ENCODE measurements at places on chromosomes 4 and X.

DNA sequence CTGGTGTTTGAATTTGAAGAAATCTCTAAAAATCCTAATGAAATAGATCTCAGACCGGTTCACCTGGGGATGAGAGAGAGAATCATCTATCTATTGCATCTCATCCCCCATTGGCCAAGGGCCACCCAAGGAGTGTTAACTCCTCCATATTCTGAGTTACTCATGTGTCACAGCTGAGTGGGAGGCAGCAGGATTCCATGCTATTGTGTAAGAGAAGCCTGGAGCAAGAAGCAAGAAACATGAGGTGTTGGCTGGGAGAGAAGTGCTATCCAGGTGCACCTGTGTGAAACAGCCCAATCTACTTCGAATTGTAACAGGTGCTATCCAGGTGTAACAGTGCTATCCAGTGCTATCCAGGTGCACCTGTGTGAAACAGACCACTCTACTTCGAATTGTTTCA lies 150.3 kb upstream of the MAOA start:
- no peak for DNase-seq

- DNase-seq, result no peak
These were observed 82.0 kb downstream of the WWC2 start for GRCh38 chr4:183181081-183181480.

GRCh38 chr4:183758061-183758757 lies 99.1 kb downstream of the TRAPPC11 start:
- no peak for DNase-seq

GRCh38 chr4:45385306-45385705 lies 659.0 kb upstream of the GNPDA2 start:
- no peak for DNase-seq

DNA sequence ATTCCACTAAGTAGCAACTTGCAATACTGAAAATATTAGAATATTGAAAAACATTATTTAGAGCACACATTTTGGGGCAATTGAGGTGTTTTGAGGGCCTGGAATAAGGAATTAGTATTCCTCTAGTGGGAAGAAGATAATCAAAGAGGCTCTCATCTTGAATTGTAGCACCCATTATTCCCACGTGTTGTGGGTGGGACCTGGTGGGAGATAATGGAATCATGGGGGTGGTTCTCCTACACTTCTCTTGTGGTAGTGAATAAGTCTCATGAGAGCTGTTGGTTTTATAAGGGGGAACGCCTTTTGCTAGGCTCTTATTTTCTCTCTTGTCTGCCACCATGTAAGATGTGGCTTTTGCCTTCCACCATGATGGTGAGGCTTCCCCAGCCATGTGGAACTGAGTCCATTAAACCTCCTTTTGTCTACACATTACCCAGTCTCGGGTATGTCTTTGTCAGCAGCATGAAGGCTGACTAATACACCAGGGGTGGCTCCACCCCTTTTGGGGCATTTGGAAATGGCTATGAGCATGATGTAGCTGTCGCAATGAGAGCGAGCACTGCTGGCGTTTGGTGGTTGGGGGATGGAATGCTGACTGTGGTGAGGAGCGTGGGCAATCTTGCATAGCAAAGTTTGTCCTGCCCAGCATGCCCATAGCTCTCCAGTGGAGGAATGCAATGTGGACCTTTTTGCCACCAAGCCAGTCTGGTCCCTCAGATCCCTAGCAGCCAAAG lies 308.2 kb downstream of the FRMPD4 start:
- no peak for DNase-seq

- no peak for DNase-seq
These were observed 22.8 kb downstream of the AGA start for GRCh38 chr4:177419434-177419833.

DNA sequence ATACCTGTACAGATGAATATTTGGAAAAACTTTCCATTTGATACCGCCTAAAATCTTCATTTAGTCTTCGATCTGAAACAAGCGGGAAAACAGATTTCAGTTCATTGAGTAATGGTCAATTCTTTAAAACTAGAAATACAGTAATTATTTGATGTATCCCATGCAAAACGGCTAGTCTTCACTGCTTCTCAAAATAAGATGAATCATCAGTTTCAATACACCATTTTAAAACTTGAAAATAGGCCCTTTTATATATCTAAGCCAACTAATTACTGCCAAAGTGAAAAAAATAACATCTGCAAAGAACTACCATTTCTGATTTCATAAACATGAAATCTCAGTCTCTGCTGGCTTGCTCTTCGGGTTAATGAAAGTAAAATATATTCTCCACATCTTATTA lies 11.0 kb downstream of the SCLT1 start:
- no peak for DNase-seq

GRCh38 chrX:40054793-40055192 lies 43.0 kb downstream of the BCOR start:
- DNase-seq, result no peak

GRCh38 chr4:99186029-99186428 lies 33.0 kb downstream of the ADH6 start:
- DNase-seq, result no peak

GRCh38 chrX:54178100-54178940 lies 4.7 kb downstream of the FAM120C start:
- no peak for DNase-seq

- peak; percentile 3 for DNase-seq
These were observed 457.9 kb downstream of the GPAT3 start for GRCh38 chr4:83993774-83994173.

DNA sequence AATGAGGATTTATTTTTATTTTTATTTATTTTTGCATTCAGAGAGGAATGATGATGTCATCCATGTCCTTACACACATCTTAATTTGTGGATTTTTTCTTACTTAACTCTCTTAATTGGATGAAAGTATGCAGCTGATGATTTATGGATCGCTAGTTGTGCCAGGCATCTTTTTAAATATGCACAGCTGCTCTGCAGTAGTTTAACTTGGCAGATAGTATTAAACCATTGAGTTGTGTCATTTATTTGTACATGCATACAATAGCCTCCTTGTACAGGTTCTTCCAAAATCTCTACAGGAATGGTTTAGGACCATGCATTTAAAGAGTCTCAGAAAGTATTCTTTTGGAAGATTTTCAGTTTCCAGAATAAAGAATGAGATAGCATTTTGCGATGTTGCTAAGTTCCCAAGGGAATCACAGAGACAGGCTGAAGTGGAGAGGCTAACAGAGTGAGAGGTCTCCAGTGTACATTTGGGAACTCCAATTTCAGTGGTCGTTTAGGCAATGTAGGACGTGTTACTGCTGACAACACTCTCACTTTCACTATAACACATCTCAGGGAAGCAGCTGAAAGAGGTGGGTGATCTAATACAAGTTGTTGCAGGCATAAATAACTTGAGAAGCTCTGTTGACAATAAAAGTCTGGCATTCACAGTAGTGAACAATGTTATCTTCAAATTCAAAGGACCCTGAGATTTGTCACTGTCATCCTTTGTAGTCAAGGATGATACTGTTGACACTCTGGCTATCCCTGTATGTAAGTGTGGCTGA lies 49.9 kb upstream of the SCRG1 start:
- peak; percentile 2 for DNase-seq

DNA sequence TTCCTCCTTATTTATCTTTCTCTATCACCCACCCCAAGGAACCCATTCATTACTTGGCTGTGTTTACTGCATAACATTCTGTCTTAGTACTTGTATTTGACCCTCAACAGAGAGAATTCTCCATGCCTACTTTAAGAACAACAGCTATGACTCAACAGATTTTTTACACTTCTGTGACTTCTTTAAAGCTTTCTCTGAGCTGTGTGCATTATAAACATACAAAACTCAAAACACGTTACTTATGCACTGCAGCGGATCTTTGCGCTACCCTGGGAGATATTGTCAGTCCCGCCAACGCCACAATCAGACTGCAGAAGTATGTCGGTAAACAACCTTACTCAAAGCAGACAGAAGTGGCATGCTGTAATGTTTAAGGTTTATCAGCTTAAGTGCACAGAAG lies 35.1 kb downstream of the PRKX start:
- DNase-seq, result no peak

DNA sequence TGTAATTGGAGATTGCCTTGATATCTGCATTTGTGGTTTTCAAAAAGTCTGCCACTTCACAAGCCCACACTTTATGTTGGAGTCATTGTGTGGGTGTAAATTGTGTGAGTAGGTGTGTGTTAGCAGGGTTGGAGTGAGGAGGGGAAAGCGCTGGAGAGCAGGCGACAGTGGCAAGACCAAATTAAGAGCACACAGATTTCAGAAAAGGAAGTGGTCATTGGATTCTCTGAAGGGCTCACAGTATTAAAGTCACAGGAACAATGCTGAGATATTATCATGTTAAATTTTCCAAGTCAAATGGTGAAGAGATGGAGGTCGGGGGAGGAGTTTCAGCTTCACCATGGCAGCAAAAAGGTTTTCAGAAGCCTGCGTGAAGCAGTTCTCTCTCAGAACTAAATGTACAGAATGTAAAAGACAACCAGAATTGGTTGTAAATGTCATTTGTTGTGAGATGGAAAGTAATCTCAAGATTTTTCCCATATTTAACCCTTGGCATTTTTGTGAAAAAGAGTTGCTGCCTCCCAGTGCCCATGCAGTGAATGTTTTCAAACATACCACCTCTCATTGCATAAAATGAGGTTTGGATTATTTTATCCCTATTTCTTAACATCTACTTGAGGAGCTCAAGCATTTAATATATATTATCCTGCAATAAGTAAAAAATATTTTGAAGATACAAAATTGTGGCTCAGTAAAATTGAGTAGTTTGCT lies 265.9 kb downstream of the ZNF674 start:
- no peak for DNase-seq

DNA sequence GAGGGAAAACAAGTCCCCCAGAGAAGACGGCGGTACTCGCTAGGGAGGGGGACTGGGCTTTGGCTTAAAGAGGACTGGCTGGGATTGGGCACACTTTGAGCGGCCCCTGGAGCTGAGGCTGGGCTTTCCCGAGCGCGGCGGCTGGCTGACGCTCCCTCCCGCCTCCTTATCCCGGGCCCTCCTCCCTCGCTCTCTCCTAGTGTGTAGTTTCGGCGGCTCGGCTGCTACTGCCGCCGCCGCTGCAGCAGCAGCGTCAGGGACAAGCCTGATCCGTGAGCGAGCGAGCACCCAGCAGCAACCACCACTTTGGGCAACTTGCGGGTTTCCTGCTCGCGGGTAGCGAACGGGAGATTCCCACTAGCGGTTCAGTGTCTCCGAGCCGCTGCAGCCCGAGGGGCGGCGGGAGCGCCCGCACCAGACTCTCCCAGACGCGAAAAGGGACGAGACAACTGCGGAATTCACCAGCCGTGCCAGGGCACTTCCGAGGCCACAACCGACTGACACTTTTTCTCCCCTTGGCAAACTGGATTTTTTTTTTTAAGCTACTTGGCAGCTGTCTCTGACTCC lies 632 bp upstream of the PCDH7 start:
- DNase-seq, result no peak

DNA sequence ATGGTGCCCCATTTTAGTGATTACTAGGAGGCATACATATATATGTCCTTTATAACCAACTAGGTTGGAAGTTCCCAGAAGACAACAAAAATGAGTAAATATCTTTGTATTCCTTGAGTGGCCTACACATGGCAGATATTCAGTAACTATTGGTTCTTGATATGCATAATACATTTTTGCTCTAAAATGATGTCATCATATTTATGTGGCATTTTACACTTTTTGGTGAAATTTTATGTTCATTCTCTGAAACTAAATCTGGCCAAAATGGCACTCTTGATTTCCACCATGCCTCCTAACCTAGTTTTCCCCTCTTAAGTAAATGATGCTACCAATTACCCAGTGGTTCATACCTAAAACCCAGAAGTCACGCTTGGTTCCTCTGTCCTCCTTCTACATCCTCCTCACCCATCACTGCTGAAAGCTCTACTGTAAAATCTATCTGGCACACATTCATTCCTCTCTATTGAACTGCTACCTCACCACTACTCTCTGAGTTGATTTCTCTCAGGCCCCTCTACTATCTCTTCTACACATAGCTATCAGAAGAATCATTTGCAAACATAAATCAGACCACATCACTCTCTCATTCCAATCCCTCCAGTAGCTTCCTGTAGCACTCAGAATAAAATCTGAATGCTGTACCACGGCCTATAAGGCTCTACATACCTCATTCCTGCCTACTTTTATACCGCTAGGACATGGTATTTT lies 13.4 kb downstream of the SLC10A7 start:
- DNase-seq, result no peak

GRCh38 chr4:7779432-7779768 lies 160.3 kb downstream of the AFAP1 start:
- no peak for DNase-seq

DNA sequence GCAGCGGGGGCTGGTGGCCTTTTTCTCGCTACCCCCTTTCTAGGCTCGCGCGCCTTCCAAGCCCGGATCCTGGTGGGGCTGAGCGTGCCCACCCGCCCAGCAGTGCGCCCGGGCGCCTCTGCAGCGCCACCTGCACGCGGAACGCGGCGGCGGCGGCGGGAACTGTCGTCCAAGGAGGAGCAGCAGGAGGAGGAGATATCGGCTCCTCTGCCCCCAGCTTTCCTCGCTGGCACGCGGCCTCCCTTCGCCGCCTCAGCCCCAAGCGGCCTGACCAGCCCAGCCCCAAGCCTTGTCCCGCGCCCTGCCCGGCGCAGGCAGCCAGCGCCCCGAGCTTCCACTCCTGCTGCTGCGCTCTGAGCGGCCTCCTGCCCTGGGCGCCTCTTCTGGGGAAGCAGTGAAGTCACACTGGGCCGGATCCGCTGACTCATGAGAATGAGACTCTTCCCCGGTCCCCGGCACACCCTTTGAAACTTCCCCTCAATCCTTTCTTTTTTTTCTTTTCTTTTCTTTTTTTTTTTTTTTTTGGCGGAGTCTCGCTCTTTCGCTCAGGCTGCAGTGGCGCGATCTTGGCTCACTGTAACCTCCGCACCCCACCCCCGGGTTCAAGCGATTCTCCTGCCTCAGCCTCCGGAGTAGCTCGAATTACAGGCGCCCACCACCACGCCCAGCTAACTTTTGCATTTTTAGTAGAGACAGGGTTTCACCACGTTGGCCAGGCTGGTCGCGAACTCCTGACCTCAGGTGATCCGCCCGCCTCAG lies 10.6 kb upstream of the ELF4 start:
- DNase-seq, result peak; percentile 71

DNA sequence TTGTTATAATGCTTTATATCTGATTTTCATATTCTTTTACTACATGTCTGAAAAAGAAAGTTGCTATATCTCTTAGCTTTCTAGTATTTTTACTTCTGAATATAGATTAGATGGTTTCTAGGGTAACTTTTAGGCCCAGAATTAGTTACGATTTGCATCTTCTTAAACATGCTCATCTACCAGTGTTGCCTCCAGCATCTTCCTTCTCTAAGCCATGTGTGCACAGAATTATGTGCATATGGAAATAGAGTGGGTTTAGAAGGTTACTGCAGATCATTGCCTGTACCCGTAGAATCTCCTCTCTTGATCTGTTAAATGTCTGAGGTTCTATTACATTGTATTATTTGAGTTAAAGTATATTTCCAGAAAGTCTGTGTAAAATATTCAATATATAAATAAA lies 2.5 kb upstream of the TDO2 start:
- DNase-seq, result no peak

DNA sequence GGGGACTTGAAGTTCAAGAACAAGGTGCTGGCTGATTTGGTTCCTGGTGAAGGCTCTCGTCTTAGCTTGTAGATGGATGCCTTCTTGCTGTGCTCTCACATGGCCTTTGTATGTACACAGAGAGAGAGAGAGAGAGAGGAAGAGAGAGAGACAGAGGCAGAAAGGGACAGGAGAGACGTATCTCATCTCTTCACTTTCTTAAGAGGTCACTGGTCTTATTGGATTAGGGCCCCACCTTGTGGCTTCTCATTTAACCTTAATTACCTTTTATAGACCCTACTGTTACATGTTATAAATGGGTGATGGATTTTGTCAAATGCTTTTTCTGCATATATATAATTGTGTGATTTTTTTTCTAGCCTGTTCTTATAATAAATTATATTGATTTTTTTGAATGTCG lies 1444.2 kb downstream of the ADGRL3 start:
- DNase-seq, result no peak

Measured in germinal center (tissue), 1 donor.